ENCODE measurements at places on chromosomes 2 and 18.
A peak's percentile ranks its signal among the peaks of the same experiment; 100 is the strongest.

DNA sequence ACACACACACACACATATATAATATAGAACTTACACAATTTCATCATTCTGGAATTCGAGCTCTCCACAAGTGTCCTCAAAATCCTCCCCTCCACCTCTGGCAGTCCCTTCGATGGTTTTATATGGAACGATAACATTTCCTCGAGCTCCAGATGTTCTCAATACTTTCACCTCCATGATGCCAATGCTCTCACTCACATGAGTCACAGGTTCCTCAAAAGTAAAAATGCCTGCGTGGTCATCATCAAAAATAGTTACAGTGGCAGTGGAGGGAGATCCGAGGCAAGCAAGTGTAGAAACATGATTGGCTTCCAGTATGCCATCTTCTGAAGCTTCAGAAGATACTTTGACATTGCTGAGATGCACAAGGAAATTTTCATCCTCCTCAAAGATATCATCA is 23.5 kb downstream of the SLC8A1 start:
- DNase-seq, result peak; percentile 74

DNA sequence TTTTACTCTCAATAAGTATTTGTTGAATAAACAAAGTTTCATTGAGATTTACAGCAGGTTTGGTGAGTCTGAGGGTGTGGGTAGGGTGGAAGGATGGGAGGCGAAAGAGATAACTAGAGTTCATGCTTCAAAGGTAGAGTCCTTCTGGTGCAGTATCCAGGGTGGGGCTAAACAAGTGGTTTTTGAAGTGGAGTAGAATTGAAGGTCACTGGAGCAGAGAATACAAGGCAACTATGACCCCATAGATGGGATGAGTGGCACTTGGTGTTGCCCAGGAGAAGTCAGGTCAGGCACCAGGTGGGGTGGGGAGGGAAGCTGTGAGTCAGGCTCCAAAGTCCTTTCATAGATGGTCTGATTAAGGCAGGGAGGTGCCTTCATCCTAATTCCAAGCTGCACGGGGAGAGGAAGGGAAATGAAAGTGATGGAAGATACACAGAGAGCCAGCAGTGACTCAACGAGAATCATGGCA is 6.6 kb upstream of the CAB39 start:
- DNase-seq, result no peak

DNA sequence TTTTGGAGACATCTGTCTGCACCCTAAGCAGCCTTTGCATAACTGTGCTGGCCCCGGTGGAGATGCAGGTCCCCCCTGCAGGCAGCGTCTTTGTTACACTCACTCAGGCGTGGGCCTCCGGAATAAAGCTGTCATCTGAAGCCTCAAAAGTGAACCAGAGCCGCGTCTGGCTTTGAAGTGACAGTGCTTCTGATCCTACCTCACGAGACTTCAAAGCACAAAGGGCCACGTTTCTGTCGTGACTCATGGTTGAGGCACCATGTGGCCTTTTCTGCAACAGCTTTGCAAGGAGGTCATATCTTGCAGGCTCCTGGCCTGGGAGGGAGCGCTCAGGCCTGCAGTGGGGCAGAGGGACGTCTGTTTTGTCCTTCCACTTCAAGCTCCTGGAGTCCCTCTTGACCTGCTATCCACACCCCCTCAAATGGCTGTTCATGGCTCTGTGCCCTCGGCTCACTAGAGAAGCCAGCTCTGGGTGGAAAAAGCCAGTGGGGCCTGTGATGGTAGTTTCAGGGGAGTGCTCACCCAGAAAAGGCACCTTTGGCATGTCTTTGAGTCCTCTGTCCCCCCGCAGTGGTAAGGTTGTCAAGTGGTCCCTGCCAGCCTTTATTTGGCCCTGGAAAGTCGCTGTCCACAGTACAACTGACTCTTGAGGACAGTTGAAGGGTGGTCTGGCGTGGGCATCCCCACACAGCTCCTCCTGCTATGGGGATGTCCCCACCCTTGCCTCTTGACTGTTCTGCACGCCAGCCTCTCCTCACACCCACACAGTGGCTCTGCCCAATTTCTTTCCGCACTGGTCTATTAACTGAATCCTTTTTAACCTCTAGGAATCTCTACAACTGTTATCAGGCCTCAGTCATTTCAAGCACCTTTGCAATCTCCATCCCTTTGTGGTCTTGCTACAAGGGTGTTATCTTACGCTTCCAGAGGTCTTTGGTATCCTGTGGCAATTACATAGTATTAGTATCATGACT is 19.3 kb downstream of the GPR55 start:
- peak; percentile 15 for DNase-seq

GRCh38 chr2:16747257-16747656 is 81.6 kb upstream of the CYRIA start:
- no peak for DNase-seq

GRCh38 chr2:101960819-101961337 is 30.9 kb upstream of the IL1R2 start:
- DNase-seq, result no peak

DNA sequence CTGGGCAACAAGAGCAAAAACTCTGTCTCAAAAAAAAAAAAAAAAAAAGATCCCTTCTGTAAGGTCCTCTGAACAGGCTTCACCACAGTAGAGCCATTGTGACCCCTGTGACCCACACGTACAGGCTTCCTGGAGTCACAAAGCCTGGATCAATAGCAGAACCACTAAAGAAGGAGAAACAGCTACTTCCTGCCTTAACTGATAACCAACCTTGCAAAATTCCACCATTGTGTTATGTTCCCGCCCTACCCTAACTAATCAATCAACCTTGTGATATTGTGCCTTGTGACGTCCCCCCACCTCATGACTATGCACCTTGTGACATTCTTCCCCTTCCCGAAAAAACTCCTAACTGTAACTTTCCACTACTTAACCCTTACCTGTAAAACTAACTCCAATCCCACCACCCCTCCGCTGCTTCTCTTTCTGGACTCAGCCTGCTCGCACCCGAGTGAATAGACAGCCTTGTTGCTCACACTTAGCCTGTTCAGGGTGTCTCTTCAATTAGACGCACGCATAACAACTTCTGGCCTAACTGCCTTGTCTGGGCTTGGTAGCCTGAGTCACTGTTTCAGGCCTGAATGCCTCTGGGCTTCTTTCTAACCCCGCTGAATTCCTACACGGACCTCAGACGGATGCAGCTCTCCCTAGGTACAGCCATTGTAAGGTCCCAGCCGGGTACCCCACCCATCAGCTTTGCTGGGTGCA is 13.9 kb downstream of the SCYGR8 start:
- no peak for DNase-seq

DNA sequence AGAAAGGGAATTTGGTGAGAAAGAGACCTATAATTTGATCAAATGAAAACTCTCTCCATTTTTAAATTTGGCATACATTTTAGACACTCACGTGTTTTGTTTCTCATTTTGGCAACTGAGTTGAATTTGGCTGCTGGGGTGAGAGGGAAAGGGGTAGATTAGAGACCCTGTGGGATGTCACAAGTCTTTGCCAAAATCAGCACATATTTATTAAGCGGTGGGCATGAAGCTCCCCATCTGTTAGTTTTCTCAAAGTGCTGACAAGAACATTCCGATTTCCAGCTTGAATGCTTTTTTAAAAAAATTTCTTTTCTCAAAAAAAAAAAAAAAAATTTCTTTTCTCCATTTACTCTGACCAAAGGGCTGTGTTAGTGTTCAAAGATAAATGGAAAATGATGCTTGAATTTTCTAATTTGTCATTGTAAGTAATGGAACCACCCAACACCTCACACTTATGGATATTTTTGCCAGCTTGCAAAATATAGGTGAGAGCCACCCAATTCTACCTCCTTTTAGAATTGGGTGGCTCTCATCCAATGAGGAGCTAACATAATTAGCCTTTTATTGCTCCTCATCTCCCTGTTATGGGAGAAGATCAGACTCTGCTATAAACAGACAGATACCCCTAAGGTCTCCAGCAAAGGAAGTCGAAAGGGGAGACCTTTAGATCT is 222.9 kb upstream of the FN1 start:
- DNase-seq, result no peak

GRCh38 chr2:196638765-196639164 is 750 bp upstream of the CCDC150 start:
- DNase-seq, result no peak

GRCh38 chr2:86239745-86240144 is 40.5 kb downstream of the MRPL35 start:
- no peak for DNase-seq

GRCh38 chr18:70132999-70133398 is 72.5 kb downstream of the RTTN start:
- peak; percentile 95 for DNase-seq

DNA sequence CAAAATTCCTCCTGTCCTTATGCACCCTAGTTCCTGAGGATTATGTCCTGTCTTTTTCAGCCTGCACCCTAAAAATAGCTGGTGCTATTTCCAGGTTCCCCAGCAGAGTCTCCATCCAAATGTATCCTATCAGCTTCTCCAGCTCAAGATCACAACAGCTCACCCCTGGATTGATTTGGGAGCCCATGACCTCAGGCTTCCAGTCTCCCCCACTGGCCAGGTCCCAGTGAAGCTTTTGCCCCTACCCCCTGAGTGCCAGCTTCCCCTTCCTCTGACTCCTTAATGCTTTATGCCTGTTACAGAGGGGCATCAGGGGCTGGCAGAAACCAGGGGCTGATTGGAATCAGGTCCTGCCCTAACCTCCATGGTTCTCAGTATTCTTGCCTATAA is 76.9 kb upstream of the DAPL1 start:
- no peak for DNase-seq

DNA sequence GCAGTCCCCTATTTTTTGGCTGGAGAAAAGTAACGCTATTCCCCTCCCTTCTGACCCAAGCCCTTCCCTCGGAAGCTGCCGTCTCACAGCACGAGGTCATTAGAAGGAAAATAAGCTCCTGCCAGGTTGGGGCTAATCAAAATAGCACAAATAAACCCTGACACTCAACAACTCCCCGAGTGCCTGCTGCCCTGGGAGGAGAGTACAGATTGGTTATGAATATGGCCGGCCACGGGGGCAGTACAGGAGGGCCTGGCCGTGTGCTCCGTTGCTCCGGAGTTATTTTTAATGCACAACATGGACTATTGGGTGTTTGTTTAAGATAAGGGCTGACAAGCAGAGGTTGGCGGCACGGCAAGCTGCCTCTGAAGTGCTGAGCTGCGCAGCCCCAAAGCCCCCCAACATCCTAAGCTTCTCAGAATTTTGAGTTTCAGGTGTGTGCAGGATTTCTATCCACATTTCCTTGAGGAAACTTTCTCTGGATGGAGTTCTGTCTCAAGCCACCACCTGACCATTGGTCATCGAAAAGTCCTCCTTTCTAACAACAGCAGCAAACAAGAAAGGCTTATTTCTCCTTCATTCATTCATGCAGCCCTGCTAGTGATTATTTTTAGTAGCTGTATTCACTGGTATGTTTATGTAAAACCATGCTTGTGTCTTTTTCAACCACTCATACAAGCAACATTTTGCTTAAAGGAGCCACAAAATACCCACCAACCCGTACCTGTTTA is 58.7 kb downstream of the PAX3 start:
- no peak for DNase-seq

- DNase-seq, result peak; percentile 63
Measured at GRCh38 chr2:46177461-46178089, 119.6 kb upstream of the EPAS1 start.

DNA sequence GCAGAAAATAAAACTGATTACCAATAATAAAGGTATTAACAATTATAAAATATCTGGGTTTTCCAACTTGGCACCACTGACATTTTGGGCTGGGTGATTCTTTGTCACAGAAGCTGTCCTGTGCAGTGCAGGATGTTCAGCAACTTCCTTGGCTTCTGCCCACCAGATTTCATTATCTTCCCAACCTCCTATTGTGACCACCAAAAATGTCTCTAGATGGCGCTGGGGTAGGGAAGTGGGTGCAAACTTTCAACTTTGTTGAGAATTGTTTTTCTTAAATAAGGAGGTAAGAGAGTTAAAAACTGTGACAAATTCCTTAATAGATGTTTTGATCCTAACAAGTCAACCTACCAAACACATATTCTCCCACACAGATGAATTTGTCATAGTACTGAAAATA is 90.1 kb downstream of the GAREM1 start:
- DNase-seq, result peak; percentile 47

DNA sequence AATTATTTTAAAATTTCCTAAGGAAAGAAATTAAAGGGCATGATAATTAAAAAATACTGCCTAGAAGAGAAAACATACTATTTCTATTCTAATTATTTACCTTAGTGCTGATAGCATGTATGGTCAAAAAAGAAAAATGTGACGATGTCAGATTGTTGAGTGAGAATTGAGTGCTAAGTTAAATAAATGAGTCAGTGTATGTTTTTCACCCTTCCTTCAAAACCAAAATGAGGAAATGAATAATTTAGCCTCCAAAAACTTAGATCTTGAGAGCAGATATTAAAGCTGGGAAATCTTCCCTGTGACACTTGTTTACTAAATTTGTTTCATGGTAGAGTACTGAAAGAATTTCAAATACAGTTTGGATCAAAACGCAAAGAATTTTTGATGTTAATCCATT is 58.6 kb upstream of the NYAP2 start:
- no peak for DNase-seq

GRCh38 chr2:56707218-56707617 is 523.4 kb downstream of the CCDC85A start:
- DNase-seq, result no peak

GRCh38 chr18:9058406-9058805 is 44.1 kb upstream of the NDUFV2 start:
- no peak for DNase-seq

GRCh38 chr2:168457190-168457895 is 1.3 kb downstream of the CERS6 start:
- no peak for DNase-seq

DNA sequence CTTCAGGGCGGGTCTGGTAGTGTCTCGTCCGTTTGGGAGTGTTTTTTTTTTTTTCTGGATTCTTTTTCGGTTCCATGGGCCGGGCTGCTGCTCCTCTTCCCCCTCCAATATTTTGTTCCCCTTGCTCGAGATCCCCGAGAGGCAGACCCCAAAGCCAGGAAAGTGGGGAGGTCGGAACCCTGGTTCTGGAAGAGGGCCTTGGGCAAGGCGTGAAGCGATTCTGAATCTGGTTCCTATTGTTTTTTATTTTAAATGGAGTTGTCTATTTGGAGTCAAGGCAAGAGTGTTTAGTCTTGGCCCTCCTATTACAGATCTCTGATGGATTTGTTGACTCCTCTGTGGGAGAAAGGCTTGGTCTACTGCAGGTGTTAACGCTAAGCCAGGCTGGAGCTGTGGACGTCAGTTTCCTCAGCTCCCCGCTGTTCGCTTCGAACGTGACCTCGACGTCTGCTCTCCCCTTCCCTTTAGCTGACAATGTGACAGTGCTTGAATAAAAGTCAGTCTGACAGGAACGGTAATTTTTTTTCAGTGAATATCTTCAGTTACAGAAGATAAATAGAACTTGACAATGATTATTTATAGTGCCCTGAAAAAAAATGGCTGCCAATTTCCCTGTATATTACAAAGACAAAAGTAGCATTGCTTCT is 683 bp upstream of the DNAJC27 start:
- DNase-seq, result peak; percentile 35

GRCh38 chr2:117953231-117953630 is 60.6 kb downstream of the CCDC93 start:
- DNase-seq, result no peak

GRCh38 chr18:35282353-35282752 is 7.7 kb downstream of the ZSCAN30 start:
- peak; percentile 94 for DNase-seq

DNA sequence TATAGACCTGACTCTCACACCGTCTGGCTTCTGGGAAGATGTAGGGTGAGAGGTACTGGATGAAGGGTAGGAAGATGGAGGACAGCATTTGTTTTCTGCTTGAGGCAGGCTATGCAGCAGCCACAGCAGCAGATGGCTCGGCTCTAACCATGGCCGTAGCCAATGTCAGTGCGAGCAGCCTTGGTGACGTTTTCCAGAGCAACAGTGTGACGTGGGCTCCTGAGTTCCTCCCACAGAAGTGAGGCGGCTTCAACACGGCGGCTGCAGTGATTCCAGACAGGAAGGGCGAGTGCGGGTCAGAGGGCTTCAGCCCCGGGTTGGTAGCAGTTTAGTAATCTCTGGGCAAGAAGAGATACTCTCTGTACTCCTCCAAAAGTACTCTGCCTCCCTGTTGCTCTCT is 133.0 kb upstream of the MYT1L start:
- DNase-seq, result no peak

Data from fibroblast of mammary gland (primary cell).